ENCODE measurements at places on chromosomes 12 and 14.

- DNase-seq = no peak
Observed at GRCh38 chr12:21539797-21540196, 13.7 kb downstream of the SPX start.

GRCh38 chr12:57214398-57214781 lies 2.2 kb upstream of the NXPH4 start:
- peak; percentile 82 for DNase-seq

DNA sequence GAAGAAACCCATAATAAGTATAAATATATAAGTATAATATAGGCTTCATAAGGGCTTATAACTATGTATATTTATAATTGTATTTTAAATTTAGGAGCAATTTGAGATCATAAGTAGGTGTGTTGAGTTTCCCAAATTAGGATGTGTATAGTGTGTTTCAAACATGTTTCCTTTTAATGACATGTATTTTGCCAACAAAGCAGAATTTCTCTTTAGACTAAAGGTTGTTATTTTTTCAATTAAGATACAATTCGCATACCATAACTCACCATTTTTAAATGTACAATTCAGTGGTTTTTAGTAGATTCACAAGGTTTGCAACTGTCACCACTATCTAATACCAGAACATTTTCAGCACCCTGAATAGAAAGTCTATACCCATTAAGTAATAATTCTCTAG lies 7.7 kb upstream of the ARL1 start:
- no peak for DNase-seq

GRCh38 chr14:104600141-104600643 lies 4.4 kb downstream of the TMEM179 start:
- no peak for DNase-seq

GRCh38 chr12:63889721-63890509 lies 45.4 kb downstream of the SRGAP1 start:
- DNase-seq = no peak

GRCh38 chr12:102527171-102527720 lies 46.9 kb upstream of the IGF1 start:
- DNase-seq = no peak

DNA sequence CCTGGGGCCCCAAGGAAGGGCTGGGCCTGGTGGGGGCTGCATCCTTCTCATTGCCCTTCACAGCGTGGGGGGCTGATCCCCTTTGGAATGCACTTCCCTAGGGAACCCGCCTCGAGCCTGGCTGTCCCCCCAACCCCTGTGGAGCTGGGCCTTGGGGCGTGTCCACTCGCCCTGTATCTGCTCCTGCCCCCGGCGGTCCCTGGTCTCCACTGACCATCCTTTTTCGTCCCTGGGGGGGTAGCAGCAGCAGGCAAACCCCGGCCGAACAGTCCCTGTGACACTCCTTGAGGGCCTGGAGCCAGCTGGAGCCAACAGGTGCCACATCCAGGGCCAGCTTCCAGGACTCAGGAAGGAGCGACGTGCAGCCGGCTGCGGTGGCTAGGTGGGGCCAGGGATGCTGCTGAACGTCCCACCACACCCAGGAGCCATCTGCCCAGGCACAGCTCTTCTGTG lies 9.4 kb upstream of the GPR132 start:
- no peak for DNase-seq
